ENCODE measurements at places on chromosomes 2 and 18.
A peak's percentile ranks its signal among the peaks of the same experiment; 100 is the strongest.

GRCh38 chr2:19198381-19198780, 160.0 kb downstream of the OSR1 start:
- DNase-seq = peak; percentile 60

- DNase-seq = no peak
Observed at GRCh38 chr2:189530965-189531637, 49.5 kb downstream of the SLC40A1 start.

DNA sequence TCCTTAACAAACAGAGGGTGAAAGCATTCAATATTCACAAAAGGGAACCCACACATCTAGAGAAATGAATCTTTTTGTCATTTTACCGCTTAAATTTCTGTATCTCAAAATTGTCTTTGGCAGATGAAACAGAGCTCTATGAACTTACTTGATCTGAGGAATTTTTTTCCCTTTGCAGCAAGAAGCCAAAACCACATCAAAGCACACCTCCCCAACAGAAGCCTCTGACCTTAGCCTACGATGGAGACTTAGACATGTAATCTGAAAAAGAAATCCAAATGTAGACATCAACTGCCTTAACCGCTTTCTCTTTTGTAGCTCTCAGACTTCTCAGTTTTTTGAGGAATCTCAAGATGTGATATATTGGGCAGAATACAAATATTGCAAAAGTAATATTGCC, 287.9 kb upstream of the HNMT start:
- no peak for DNase-seq

- no peak for DNase-seq
Observed at GRCh38 chr2:7692657-7693161, 775.5 kb downstream of the RNF144A start.

DNA sequence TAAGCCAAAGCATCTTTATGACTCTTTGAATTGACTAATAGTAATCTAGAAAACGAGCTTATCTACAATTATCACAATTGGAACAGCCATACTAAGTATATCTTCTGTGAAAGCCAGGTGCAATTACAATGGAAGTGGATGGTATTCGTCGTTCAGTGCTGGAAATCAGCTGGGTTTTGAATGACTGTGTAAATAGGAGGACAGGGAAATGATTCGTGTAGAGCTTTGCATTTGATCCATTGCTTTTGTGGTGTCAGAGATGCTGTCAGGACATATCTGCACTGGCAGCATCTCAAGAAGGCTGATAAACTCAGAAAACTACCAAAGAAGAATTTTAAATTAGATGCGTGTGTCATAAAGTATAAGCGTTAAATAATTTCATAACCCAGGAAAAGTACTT, 187.1 kb downstream of the ZNF407 start:
- no peak for DNase-seq

- DNase-seq = no peak
Observed at GRCh38 chr2:135096665-135097446, 44.8 kb downstream of the RAB3GAP1 start.

GRCh38 chr2:60925994-60926740, 44.8 kb downstream of the REL start:
- no peak for DNase-seq

- no peak for DNase-seq
Observed at GRCh38 chr2:215998636-215999035, 14.7 kb downstream of the MREG start.

GRCh38 chr2:85681776-85682175, 12.4 kb upstream of the GNLY start:
- DNase-seq = no peak

- no peak for DNase-seq
Observed at GRCh38 chr2:148957023-148957422, 81.5 kb upstream of the LYPD6B start.

GRCh38 chr2:45909677-45910191, 258.3 kb downstream of the PRKCE start:
- DNase-seq = no peak

GRCh38 chr2:233989221-233989858, 61.2 kb upstream of the SPP2 start:
- no peak for DNase-seq

GRCh38 chr18:50183556-50183955, 11.4 kb downstream of the MYO5B start:
- DNase-seq = no peak

DNA sequence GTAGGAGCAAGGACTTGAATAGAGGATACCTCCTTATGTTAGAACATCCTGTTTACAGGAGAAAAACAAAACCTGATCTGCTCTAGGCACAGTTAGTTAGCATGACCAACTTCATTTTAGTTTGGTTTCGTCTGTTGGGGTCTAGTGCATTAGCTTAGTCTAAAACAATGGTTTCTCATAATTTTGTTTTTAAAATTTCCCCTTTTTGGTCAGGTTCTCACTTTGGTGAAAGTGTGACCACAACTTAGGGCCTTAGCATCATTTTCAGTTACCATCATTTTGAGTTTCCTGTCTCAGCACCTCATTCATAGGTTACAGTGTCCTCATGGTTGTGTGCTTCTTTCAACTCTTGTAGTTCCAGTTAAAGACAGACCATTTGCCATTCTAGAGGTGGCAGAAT, 1277.0 kb upstream of the SLC39A10 start:
- DNase-seq = no peak

DNA sequence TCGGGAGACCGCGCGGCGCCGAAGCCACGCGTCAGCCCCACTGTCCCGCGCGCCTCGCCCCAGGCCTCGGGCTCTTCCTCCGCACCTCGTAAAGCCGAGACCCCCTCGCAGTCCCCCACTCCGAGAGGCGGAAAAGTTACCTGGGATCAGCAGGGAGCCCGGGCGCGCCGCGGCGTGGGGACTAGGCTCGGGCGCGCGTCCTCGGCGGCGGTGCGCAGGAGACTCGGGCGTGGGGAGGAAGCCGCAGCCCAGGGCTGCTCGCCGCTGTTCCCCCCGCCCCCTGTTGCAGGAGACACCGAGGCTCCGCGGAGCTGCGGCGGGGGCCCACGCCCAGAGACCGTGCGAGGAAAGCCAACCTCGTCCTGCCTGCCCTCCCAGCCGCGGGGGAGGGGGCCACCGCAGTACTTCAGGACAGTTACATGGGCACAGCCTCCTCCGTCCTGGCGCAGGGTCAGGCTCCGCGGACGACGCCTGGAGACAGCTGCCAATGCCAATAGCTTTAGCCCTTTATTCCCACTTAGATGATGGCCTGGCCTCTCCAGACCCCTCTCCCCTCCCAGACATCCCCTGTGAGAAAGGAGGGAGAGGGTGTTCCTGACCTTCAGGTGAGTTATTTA, at the start of gene EPB41L3:
TSS of gene EPB41L3 (minus strand) at position 225 of the 617 bp plus-strand sequence. CDS start 54,814 bp downstream, outside the sequence.
- DNase-seq = peak; percentile 59

GRCh38 chr2:98455494-98455976, 10.9 kb downstream of the INPP4A start:
- DNase-seq = no peak

DNA sequence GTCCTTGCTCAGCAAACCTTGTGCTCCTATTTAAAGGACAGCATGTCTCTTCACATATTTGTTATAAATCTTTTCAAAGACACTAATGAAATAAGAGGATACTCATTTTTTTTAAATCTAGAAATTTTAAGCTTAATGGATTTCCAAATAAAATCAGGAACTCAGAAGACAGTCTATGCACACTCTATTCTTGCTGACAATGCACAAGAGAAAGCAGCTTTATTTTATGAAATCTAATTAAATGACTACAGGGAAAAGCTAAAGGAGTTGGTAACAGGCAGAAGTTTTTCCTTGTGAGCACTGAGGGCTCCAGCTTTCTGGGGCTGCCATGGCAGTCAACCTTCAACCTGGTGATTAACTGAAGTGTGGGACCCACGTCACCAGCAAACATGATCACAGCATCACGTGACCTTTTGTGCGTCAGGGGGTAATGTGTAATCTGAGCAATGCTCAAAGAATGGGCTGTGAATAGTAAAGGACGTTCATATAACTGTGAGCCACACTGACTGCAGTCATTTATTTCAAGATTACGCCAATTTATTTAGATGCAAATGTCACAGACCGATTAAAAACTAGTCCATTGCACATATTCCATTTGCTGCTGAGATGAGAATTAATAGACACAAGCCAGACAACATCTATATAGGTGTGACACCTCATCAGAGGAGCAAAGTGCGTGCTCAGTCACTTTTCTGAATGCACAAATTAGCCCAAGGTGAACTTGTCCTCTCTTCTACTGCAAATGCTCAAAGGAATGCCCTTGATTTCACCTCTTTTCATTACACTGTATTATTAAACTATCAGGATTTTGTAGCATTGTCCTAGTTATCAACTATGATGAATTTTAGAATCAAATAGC, 11.6 kb upstream of the DNER start:
- no peak for DNase-seq

- DNase-seq = no peak
Observed at GRCh38 chr2:207318181-207318628, 152.5 kb upstream of the KLF7 start.

GRCh38 chr2:71816815-71817214, 330.8 kb downstream of the CYP26B1 start:
- no peak for DNase-seq

- no peak for DNase-seq
Observed at GRCh38 chr18:34740101-34740500, 30.0 kb downstream of the DTNA start.

DNA sequence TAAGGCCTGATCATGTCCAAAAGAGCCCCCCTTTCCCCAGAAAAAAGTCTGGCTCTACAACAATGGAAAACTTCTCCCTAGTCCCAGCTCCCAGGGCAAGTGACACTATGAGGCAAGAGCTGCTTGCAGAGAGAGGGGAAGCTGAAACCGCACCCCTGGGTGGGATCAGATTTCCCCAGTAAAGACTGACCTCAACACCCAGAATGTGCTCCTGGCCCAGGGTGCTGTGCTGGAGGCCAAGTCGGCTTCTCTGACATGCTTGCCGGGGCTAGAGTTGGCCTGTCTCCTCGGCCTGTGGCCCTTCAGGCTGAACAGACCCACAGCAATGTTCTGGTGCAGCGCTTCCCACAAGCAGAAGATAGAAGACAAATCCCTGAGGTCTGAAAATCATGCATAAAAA, 18.4 kb upstream of the ST8SIA3 start:
- DNase-seq = no peak

DNA sequence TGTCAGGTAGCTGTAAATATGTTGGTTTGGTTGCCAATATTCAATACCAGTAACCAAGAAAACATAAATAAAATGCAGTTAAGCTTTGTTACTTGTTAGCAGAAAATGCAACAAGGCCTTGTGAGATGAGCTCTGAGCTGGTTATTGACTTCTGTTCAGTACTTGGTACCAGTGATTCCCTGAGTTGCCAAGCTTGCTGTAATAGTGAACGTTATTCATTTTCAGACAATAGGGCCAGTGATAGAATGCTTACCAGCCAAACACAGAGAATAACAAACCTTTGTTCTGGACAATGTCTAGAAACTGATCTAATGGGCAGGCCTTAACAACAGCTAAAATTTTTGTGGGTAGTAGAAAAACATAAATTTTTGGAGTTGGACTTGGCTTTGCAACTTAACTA, 29.5 kb downstream of the RASGRP3 start:
- DNase-seq = no peak

- no peak for DNase-seq
Observed at GRCh38 chr2:24380820-24381219, 20.5 kb upstream of the ITSN2 start.

DNA sequence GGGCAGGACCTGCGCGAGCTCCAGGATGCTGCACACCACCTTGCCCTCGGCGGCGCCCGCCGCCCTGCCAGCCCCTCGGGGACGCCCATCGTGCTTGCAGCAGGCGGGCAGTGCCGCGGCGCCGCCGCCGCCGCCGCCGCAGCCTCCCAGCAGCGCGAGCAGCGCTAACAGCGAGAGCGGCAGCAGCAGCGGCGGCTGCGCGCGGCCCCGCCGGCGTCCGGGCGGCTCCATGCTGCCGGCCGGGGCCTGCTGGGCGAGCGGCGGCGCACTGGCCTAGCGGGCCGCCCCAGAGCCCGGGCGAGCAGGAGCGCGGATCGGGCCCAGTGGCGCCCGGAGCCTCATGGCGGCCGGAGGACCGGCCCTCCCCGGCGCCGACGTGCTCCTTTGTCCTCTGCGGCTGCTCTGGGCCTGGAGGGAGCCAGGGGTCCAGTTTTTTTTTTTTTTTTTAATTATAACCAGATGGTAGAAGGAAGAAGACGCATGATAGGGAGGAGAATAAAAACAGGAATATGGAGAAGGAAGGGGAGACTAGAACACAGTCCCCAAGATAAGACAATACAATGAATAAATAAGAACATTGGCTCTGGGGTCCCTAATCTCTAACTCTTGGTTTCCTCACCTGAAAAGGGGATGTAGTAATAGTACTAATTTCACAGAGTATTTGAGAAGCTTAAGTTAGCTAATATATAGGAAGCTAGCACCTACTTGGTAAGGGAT, 17.1 kb upstream of the ANKRD62 start:
- DNase-seq = peak; percentile 27

- DNase-seq = no peak
Observed at GRCh38 chr2:196260546-196260945, 89.2 kb upstream of the STK17B start.

DNA sequence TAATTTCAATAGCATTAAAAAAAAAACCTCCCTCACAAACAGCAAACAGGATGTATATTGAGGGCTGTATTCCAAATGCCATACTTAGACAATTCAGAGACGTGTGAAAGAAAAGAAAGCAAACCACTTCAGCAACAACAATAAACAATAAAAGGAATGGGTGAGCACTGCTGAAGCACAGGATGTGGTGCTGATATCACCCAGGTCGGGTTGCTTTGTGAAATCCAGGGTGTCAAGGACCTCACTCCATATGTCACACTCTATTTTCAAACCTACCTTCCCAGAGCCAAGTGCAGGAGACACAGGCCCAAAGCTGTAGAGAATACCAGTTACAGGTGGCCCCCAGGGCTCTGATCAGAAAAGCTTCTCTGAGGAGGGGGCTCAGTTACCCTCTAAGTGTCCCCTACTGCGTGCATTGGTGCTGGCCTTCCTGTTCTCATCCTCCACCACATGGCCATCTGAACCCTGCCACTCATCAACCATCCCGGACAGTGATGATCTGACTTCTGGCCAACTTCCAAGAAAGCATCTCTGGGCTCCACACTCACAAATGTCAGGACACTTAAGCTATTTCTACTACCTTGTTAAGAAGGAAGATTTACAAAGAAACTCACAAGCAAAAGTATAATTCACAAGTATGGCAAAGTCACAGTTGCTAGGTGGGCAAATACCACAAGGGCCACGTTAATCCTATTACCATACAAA, 363.0 kb downstream of the SS18 start:
- DNase-seq = no peak

DNA sequence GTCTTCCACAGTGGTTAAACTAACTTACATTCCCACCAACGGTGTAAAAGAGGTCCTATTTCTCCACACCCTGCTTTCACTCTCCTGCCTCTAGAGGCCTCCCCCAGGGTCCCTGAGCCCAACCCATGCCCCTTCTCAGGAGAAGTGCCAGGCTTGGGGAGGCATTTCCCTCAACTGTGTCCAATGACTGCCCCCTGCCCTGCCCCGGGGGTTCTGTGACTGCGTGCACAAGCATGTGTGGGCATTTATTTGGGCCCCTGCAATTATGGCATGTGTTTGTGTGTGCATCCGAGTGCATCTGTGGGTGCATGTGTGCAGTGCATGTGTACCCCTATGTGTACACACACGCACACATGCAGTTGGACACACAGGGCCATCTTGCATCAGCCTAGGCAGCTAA, 57.3 kb downstream of the INHBB start:
- DNase-seq = no peak

Data from hindlimb muscle (tissue), 1 donor.